ENCODE measurements at places on chromosomes 3 and 15.

DNA sequence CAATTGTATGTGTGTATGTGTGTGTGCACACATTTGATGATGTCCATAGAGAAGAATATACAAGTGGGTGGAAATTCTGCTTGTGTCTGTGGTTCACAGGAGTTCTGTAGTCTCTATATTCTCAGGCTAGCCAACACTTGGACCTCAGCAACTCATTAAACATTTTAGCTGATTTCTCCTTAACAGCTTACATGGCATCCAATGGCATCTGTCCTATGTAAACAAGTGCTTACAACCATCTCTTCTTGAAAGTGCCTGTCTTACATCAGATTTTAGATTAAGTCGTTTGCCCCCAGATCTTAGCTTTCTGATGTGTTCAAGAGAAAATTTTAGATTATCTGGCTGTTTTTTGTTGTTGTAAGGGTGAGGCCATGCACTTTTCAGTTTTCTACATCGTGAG is 29.0 kb downstream of the ZNF662 start:
- no peak for DNase-seq

GRCh38 chr15:57609805-57610529 is 18.3 kb downstream of the MYZAP start:
- DNase-seq, result peak; percentile 47

DNA sequence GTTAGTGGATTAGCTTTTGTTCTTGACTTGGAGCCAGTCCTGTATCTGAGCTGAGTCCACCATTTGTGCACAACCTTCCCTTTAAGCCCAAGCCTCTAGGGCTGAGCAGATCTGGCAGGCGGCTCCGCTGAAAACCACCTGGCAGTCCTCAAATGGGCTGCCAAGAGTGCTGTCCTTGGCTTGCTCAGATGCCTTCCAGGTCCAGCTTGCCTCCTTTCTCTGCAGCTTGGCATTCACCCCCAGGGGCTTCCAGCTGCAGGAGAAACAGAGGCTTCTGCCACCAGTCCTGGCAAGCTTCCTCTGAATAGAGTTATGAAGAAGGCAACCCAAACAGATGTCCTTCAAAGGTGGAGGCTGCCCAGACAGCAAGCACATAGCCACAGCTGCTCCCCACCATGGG is 96.7 kb downstream of the LRTM1 start:
- DNase-seq, result no peak

DNA sequence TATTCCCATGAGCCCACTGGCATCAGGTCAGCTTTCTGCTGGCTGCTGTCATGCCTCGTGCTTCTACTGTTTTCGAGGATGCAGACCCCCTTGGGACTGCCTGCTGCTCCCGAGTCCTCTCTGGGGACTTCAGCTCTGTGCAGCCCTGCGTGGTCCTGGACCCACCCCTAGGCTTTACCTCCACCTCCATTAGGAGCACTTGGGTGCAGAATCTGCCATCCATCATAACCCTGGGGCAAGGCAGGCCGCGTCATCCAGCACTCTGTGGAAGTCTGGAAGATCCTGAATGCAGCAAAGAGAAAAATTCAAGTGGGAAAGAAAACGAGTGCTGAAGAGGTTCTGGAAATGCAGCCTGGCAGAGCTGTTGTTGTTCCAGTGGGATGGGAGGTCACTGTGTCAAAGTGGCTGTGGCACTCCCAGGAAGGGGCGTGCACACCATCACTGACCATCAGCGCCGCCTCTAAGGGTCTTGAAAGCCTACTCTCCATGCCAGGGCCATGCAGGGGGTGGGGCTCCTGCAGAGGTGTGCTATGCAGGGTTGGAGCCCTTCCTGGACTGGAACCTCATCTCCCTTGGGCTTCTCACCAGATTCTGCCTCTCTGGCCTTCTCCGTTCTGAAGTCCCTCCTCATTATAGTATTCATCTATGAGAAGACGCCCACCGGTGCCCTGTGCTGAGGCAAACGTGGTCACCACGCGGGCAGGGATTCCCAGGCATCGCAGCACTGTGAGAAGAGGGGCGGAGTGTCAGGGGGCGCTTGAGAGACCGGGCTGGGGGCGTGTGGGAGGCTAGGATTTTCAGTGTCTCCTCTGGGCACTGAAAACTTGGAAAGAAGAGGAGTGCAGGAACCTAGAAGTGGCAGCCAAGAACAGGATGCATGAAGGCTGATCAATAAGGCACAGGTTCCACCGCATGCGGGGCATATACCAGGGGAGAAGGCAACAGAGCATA is 12.5 kb downstream of the EPB42 start:
- DNase-seq, result no peak

- DNase-seq, result no peak
These were observed 15.9 kb upstream of the ACTL6A start for GRCh38 chr3:179546814-179547241.
